ENCODE measurements at places on chromosomes 6 and 20.

GRCh38 chr20:40081653-40082052 lies 607.4 kb downstream of the MAFB start:
- DNase-seq, result no peak

DNA sequence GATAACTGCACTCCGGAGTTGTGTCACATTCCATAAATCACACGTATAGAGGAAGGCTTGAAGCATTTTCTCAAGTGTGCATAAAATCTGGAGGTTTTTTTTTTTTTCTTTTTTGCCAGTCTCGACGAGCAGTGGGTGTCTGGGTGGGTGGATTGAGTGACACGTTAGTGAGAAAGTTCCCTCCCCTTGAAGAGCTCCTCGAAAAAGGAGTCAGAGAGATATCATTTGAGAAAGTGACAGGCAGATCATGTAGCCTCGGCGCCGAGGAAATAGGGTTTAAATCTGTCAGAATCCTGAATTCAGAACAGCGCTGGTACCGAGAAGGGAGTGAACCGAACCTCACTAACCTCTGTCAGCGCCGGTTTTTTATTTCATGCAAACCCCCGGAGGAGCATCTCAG lies 269.5 kb upstream of the ARID1B start:
- DNase-seq, result no peak

- DNase-seq, result no peak
Observed at GRCh38 chr6:484086-484745, 92.7 kb downstream of the IRF4 start.

DNA sequence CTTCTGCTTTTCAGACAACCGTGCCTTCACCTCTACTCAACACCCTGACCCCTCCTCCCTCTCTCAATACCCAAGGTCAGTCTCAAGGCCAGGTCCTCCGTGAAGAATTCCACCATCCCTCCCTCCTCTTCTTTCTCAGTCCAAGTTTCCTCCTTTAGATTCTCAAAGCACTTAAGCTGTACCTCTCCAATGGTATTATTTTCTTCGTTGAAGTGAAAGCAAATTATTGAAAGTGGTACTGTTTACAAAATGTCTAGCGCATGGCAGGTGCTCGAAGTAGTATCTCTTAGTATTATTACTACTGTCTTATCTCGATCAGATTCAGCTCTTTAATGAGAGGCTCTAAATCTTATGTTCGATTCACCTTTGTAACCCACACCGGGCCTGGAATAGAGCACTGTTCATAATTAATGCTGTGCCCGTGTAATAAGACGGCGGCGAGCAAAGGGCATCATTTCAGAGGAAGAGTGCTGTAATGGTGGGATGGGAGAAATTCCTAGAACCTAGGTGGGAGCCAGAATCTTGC lies 593 bp upstream of the RALGAPB start:
- DNase-seq, result no peak

- no peak for DNase-seq
Observed at GRCh38 chr6:13733178-13733887, 21.7 kb upstream of the RANBP9 start.

DNA sequence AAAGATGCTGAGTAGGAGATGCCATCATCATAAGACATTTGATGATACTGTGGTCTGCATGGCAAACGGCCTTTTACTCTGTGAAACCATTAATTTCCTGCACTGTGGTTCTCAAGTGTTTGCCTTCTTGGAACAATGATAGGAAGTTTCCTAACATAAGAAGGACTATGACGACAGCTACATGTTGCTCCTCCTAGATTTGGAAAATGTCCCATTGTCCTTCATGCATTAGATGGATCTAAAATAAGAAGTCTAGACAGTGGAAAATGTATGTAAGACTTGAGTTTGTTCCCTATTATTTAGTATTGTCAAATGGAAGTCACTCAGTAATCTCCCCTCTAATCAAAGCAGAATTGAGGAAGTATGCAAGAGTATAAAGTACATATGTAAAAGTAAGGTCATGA lies 98.5 kb upstream of the TMEM170B start:
- no peak for DNase-seq

DNA sequence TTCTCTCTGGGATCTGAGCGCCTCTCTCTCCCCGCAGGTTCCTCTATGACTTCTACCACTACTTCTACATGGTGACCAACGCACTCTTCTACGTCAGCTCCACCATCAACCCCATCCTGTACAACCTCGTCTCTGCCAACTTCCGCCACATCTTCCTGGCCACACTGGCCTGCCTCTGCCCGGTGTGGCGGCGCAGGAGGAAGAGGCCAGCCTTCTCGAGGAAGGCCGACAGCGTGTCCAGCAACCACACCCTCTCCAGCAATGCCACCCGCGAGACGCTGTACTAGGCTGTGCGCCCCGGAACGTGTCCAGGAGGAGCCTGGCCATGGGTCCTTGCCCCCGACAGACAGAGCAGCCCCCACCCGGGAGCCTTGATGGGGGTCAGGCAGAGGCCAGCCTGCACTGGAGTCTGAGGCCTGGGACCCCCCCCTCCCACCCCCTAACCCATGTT lies 36.3 kb upstream of the MRGBP start:
- DNase-seq, result no peak

- DNase-seq, result no peak
Observed at GRCh38 chr6:154161689-154162088, 122.6 kb downstream of the OPRM1 start.
